Left renal pelvis (tissue), 4 donors: ENCODE measurements at places on chromosomes 16 and 17. TPM values are rescaled to one million over a fixed set of nuclear protein-coding genes. Genes with fewer than 3 reads are reported as not detected.

Gene FAM20A
- 12.4 TPM for polyA plus RNA-seq

Gene COX6A2
- polyA plus RNA-seq = 0.99 TPM

Gene NEURL4
- 25.7 TPM for polyA plus RNA-seq

Gene KRT12
- polyA plus RNA-seq = 0.10 TPM

Gene LGALS9
- 12.4 TPM for polyA plus RNA-seq

Gene CLEC18A
- 83.1 TPM for polyA plus RNA-seq

Gene P2RX5
- 2.0 TPM for polyA plus RNA-seq

DNA sequence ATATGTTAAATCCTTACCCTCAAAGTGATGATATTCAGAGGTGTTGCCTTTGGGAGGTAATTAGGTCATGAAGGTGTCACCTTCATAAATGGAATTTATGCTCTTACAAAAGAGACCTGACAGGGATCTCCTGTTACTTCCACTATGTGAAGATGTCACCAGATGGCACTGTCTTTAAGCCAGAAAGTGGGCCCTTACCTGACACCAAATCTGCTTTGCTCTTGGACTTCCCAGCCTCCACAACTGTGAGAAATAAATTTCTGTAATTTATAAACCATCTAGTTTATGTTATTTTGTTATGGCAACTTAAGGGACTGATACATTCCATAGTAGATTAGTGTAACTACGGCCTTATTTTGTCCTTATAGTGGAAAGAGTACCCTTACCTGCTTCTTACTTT lies 358.3 kb upstream of the SALL1 start:
- DNase-seq = no peak

GRCh38 chr17:39954876-39955275 lies 7.9 kb upstream of the GSDMA start:
- DNase-seq = no peak

- no peak for DNase-seq
Observed at GRCh38 chr16:57775661-57776469, 26.4 kb downstream of the KIFC3 start.

GRCh38 chr17:61221597-61222471 lies 177.8 kb upstream of the TBX2 start:
- DNase-seq = no peak

GRCh38 chr17:3913531-3914311 lies 2.5 kb downstream of the P2RX1 start:
- DNase-seq = no peak

DNA sequence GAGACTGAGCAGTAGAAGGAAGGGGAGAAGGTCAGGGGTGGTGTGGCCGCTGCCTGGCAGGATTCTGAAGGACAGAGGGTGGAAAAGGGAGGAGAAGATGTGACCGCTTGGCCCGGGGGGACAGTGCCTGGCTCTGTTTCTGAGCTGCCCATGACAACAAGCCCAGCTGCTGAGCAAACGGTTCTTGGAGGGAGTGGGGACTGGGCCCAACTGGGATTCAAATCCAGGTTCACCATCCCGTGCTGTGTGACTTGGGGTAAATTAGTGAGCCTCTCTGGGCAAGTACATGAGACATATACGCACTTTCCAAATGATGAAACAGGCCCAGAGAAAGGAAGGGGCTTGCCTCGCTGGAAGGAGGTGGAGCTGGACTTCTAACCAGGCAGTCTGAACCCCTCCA lies 23.3 kb downstream of the SEC14L5 start:
- DNase-seq = no peak

GRCh38 chr16:85718682-85719081 lies 29.9 kb upstream of the GINS2 start:
- no peak for DNase-seq

DNA sequence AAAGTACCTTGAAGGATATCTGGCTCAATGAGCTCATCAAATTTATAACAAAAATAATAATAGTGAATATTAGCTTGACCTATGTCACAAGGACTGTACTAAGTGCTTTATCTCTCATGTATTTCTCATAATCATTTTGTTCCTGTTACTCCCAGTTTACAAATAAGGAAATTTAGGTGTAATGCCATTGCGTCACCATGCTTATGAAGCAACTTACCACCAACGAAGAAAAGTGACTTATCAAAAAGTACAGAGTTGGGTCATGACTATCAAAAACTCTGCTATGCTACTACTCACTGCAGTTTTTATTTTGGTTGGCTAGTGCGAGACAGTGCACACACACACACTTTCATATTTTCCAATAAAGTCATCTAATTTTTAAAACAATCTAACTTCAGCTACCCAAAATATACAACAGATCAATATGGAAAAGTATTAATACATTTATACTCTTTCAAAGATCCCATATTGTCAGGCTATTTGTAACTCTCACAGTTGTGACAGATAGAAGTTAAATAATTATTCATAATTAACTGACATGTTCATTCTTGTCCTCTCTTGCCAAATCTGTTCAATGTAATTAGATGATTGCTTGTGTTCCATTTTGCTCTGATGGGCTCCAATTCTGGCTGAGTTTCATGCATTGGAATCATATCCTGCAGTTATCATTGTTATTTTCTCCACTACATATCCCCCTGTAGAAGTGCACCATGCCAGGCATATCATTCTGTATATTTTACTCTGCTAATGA lies 119.4 kb downstream of the KCNJ2 start:
- DNase-seq = no peak

- DNase-seq = no peak
Observed at GRCh38 chr16:26665166-26665939, 401.4 kb upstream of the C16orf82 start.

GRCh38 chr16:67017810-67018488 lies 11.0 kb upstream of the CBFB start:
- DNase-seq = no peak

GRCh38 chr16:11389631-11390565 lies 44.6 kb downstream of the RMI2 start:
- DNase-seq = no peak

- DNase-seq = no peak
Observed at GRCh38 chr17:50170662-50171370, 5.0 kb downstream of the SGCA start.

DNA sequence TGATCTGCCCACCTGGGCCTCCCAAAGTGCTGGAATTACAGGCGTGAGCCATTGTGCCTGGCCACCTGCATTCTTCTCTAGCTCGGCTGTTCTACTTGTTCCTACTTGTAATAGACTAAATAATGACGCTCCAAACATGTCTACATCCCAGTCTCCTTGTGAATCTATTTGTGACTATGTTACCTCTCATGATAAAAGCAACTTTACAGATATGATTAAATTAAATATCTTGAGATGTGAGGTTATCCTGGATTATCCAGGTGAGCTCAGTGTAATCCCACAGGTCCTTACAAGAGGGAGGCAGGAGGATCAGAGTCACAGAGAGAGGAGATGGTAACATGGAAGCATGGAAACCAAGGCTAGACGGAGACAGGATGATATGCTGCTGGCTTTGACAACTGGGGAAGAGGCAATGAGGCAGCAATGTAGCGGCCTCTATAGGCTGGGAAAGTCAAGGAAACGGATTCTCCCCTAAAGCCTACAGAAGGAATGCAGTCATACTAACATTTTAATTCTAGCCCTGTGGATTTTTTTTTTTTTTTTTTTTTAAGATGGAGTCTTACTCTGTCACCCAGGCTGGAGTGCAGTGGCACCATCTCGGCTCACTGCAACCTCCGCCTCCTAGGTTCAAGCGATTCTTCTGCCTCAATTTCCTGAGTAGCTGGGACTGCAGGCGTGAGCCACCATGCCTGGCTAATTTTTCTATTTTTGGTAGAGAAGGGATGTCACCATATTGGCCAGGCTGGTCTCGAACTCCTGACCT lies 5.0 kb upstream of the LASP1 start:
- DNase-seq = no peak

- DNase-seq = no peak
Observed at GRCh38 chr17:12900474-12900873, 111.2 kb downstream of the ARHGAP44 start.

DNA sequence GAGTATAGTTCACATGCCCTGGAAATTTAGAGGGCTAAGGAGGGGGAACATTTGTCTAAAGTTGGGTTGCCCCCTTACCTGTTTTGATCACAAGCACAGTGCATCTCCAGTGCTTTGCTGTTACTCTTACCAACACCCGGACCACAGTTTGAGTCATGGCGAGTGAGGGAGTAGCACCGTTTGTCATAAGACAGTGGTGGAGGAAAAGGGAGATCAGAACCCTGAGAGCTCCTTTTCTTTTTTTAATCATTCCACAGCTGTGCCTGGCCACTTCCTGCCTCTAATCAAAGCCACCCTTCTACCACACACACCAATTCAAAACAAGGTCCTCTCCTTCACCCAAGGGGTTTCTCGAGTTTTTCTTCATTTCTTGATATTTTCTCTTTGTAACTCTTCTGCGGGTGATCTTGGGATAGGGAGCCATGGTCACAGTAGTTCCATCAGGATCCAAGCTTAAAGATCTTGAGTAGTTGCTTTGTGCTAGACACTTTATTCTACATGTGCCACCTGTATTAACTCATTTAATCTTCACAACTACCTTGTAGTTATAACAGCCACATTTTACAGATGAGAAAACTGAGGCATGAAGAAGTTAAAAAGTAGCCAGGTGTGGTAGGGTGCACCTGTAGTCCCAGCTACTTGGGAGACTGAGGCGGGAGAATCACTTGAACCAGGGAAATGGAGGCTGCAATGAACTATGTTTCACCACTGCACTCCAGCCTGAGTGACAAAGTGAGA lies 5.0 kb upstream of the MYL4 start:
- DNase-seq = no peak

DNA sequence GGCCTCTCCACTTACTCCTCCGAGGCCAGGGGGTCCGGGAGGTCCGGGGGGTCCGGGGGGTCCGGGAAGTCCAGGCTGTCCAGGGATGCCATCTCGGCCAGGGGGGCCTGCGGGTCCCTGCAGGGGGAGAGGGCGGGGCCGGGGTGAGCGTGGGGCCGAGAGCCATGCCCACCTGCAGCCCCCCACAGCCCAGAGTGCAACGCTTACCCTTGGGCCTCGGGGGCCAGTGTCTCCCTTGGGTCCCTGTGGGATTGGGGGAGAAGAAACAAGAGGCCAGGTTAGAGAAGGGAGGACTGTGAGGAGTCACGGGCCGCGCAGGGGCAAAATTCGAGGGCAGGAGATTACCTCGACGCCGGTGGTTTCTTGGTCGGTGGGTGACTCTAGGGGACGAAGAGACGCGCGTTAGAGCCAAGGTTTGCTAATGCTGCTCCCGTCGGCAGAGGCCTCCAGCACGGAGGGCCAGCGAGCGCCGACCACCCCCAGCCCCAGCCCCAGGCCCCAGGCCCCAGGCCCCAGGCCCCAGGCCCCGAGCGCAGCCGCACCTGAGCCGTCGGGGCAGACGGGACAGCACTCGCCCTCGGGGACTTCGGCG lies 2.1 kb downstream of the COL1A1 start:
- no peak for DNase-seq

- DNase-seq = no peak
Observed at GRCh38 chr16:23064639-23065038, 84.6 kb downstream of the USP31 start.

GRCh38 chr17:59355030-59355701 lies 23.7 kb downstream of the YPEL2 start:
- DNase-seq = no peak

- DNase-seq = no peak
Observed at GRCh38 chr17:19343671-19344151, 18.8 kb downstream of the B9D1 start.

DNA sequence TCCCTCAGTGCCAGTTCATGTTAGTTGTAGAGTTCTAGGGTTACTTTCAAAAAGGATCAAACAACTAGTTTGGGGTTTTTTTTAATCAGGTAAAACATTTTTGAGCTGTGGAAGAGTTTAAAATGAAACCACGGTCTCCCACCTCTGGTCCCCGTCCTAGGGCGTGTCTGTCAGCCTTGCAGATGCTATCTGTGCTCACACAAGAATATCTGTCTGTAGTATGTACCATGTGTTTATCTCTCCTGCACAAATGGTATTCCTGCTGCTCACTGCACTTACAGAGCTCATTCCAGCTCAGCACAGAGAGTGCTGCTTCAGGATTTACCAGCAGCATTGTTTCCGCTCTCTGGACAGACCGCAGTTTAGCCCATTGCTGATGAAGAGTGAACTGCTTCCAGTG lies 38.9 kb downstream of the UBN1 start:
- no peak for DNase-seq

GRCh38 chr17:50266384-50267073 lies 7.7 kb upstream of the TMEM92 start:
- DNase-seq = no peak

GRCh38 chr17:5638596-5638995 lies 54.3 kb upstream of the NLRP1 start:
- no peak for DNase-seq

DNA sequence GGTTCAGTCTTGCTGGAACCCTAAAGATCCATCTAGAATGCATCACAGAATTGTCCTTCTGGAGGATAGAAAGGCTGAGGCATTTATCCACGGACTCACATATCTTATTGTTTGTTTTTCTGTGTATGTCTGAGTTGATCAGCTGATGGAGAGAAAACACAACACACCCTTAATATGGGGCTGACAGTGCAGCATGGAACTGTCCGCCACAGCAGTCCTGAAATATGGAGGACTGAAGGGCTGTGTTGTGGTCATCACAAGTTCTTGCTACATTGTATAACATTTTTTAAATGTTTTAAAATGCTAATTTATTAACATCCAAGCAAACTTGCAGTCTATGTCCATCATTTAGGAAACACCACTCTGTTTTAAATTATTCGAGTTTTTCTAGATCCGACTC lies 448.9 kb upstream of the ERCC4 start:
- peak; percentile 24 for DNase-seq

GRCh38 chr17:2023692-2024571 lies 1.2 kb downstream of the RTN4RL1 start:
- no peak for DNase-seq

DNA sequence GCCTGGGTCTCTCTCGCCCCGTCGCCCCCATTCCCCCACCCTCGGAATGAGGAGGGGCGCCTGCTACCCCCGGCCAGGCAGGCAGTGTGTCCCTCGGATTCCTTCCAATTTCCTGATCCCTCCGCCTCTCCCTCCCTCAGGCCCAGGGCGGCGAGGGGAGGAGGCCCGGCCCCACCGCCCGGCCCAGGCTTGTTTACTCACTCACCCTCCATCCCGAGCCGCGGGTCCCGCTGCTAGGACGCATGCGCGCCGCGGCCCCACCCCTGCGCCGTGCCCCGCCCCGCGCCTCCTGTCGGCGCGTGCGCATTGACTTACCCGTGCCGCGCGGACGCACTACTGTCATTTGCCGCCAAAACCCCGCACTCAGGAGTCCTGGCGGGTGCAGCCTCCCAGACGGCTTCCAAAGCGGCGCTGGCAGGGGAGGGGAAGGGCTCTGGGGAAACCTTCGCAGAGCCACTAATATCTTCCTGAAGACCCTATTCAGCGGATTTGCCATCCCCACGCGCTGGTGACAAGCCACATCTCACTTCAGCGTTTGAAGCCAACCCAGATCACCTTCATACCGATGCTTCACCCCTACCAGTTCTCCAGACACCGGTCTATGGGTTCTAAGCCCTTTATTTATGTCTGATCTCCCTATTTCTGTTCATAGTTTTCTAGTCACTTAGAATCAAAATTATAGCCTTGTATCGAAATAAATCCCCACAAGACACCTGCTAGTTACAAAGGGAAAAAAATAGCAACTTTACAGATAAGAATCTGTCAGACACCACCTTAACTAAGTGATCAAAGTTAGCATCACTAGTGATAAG lies at the start of gene EZH1:
TSS of gene EZH1 (minus strand) at position 235 of the 812 bp plus-strand sequence. CDS start 16,099 bp downstream, outside the sequence.
- peak; percentile 80 for DNase-seq
